ENCODE measurements at places on chromosomes 6 and 20. TPM values are rescaled to one million over a fixed set of nuclear protein-coding genes. Genes with fewer than 3 reads are reported as not detected.

GRCh38 chr6:39189915-39190544, 39.2 kb downstream of the KCNK5 start:
- H3K27ac ChIP-seq, result no peak overlapping the region
- H3K4me3 ChIP-seq, result no peak overlapping the region
- no peaks in the 10 kb centered on the region for H3K36me3 ChIP-seq
- no peak for DNase-seq
- H3K27me3 ChIP-seq, result no peaks in the 10 kb centered on the region
- no peaks in the 10 kb centered on the region for H3K4me1 ChIP-seq

DNA sequence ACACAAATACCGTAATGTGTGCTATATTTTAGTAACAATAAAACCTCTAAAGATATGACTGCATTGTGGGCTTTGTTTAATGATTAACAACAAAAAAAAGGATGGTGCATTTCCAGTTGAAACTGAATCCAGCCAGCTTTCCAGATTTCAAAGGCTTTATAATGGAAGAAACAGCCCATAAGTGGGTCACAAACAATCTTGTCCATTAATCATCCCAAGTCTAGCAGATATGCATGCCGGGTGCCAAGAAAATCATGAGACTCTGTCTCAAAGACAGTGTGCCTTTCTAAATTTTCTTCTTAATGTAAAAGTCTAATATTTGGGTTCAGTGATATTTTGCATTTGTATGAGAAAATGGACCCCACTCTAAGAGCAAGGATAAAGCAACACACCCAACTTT, 20.6 kb upstream of the LAMP5 start:
- no peaks in the 10 kb centered on the region for H3K36me3 ChIP-seq
- no peak overlapping the region for H3K27ac ChIP-seq
- H3K4me3 ChIP-seq, result no peak overlapping the region
- H3K4me1 ChIP-seq, result no peaks in the 10 kb centered on the region

GRCh38 chr6:129680633-129681032, 29.3 kb downstream of the ARHGAP18 start:
- H3K4me1 ChIP-seq, result peaks cover 54% of the 10 kb centered on the region
- no peaks in the 10 kb centered on the region for H3K27me3 ChIP-seq
- DNase-seq, result no peak
- H3K4me3 ChIP-seq, result no peak overlapping the region

Gene C4B
- total RNA-seq, result 0.28 TPM

Gene IMPG1
- not detected for total RNA-seq

DNA sequence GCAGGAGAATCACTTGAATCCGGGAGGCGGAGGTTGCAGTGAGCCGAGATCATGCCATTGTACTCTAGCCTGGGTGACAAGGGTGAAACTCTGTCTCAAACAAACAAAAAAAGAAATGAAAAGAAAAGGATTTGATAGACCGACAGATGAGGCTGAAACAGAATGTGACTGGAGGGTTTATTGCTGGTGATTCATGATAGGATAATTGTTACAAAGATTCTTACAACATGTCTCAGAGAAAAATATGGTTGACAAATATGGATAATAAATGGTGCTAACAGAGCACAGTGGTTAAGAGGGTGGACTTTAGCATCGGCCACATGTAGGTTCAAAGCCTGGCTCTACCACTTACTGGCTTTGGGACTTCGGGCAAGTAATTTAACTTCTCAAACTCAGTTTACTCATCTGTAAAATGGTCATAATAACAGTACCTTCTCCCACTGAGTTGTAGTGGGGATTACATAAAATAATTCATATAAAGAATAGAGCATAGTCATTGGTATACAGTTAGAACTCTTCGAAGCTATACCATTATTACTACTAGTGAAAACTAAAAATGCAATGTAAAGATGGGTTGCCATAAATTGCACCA, 131.9 kb downstream of the MAP3K7 start:
- H3K36me3 ChIP-seq, result no peaks in the 10 kb centered on the region
- no peak overlapping the region for H3K4me3 ChIP-seq
- H3K27me3 ChIP-seq, result no peaks in the 10 kb centered on the region
- no peaks in the 10 kb centered on the region for H3K4me1 ChIP-seq
- DNase-seq, result no peak

Gene AGER
- total RNA-seq, result not detected

- no peak overlapping the region for H3K4me3 ChIP-seq
- no peaks in the 10 kb centered on the region for H3K4me1 ChIP-seq
- no peak overlapping the region for H3K27ac ChIP-seq
- DNase-seq, result no peak
- H3K36me3 ChIP-seq, result no peaks in the 10 kb centered on the region
These were observed 17.4 kb downstream of the HSPA12B start for GRCh38 chr20:3749689-3750531.

Gene B3GAT2
- not detected for total RNA-seq

GRCh38 chr6:40881501-40881900, 157.5 kb downstream of the UNC5CL start:
- H3K4me3 ChIP-seq, result no peak overlapping the region
- H3K36me3 ChIP-seq, result no peaks in the 10 kb centered on the region
- no peaks in the 10 kb centered on the region for H3K4me1 ChIP-seq
- H3K27ac ChIP-seq, result no peak overlapping the region
- H3K27me3 ChIP-seq, result peaks cover 22% of the 10 kb centered on the region

DNA sequence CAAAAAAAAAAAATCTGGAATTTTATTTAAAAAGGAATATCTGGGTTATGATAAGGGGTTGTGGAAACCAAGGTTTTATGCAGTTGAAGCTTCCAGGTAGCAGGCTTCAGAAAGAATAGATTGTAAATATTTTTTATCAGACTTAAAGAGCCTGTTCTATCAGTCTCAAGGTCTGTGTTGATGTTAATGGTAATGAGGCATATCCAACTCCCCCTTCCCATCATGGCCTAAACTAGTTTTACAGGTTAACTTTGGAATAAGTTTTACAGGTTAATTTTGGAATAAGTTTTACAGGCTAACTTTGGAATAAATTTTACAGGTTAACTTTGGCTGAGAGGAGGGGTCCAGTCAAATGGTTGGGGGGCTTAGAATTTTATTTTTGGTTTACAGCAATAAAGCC, 92.4 kb downstream of the CD24 start:
- no peak overlapping the region for H3K27ac ChIP-seq
- H3K36me3 ChIP-seq, result no peaks in the 10 kb centered on the region
- peaks cover 9% of the 10 kb centered on the region for H3K4me1 ChIP-seq
- H3K27me3 ChIP-seq, result no peaks in the 10 kb centered on the region
- no peak for DNase-seq
